ENCODE measurements at places on chromosomes 13 and 19.

- no peak for DNase-seq
These were observed 24.7 kb downstream of the IRS2 start for GRCh38 chr13:109761695-109762094.

DNA sequence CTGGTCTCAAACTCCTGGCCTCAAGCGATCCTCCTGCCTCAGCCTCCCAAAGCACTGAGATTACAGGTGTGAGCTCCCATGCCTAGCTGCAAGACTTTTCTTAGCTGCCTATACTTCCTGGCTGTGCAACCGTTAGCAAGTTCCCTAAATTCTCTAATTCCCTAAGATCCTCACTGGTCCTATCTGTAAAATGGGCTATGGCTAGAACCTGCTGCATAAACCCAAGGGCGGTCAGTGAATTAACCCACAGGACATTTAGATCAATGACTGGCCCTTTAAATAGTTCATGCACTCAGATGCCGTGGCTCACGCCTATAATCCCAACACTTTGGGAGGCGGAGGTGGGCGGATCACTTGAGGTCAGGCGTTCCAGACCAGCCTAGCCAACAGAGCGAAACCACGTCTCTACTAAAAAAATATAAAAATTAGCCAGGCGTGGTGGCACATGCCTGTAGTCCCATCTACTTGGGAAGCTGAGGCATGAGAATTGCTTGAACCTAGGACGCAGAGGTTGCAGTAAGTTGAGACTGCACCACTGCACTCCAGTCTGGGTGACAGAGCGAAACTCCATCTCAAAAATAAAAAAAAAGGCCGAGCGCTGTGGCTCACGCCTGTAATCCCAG, 4.1 kb upstream of the C19orf53 start:
- DNase-seq, result no peak

DNA sequence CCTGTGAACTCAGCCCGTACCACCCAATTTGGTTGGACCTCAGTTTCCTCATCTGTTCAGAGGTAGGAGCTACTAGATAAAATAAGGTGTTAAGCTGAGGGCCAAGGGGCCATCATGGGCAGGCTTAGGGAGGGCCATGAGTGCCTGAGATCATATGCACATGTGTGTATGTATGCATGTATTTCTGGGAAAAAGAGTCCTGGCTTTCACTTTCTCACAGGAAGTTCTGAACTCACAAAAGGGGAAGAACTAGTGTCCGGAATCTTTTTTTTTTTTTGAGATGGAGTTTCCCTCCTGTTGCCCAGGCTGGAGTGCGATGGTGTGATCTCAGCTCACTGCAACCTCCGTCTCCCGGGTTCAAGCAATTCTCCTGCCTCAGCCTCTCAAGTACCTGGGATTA, 18.9 kb downstream of the TGFB1 start:
- DNase-seq, result no peak

GRCh38 chr13:39044536-39044935, 6.3 kb downstream of the NHLRC3 start:
- DNase-seq, result no peak

- no peak for DNase-seq
These were observed 11.1 kb downstream of the ATP4B start for GRCh38 chr13:113646921-113647340.

- no peak for DNase-seq
These were observed 18.7 kb upstream of the ZNF888 start for GRCh38 chr19:52941941-52942385.

- peak; percentile 100 for DNase-seq
These were observed 563 bp upstream of the TOMM40 start for GRCh38 chr19:44890366-44891015.

DNA sequence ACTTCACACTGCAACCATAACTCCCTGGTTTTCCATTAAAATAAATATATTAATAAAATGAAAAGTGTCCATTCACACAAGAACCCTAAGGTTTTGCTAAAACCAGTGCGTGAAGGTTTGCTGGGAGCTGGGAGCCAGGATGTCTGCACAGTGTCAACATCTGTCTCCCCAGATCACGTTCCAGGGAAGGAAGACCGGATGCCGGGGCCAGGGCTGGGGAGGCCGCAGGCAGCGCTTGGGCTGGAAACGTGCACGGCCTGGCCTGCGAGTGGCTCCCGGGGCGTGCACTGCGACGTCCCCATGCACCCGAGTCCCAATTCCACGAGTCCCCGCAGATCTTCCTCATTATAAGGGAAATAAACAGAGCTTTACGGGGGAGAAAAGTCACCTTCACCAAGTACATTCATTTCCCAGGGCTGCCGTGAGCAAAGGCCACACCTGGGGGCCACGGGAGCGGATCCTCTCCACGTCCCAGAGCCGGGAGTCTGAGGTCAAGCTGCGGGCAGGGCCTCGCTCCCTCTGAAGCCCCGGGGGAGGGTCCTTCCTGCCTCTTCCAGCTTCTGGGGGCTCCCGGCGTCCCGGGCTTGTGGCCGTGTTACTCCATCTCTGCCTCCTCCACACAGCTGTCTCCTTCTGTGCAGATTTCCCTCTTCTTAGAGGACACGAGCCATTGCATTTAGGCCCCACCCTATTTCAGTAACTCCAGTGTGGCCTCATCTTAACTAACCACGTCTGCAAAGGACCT, 12.8 kb downstream of the SHC2 start:
- DNase-seq, result no peak

DNA sequence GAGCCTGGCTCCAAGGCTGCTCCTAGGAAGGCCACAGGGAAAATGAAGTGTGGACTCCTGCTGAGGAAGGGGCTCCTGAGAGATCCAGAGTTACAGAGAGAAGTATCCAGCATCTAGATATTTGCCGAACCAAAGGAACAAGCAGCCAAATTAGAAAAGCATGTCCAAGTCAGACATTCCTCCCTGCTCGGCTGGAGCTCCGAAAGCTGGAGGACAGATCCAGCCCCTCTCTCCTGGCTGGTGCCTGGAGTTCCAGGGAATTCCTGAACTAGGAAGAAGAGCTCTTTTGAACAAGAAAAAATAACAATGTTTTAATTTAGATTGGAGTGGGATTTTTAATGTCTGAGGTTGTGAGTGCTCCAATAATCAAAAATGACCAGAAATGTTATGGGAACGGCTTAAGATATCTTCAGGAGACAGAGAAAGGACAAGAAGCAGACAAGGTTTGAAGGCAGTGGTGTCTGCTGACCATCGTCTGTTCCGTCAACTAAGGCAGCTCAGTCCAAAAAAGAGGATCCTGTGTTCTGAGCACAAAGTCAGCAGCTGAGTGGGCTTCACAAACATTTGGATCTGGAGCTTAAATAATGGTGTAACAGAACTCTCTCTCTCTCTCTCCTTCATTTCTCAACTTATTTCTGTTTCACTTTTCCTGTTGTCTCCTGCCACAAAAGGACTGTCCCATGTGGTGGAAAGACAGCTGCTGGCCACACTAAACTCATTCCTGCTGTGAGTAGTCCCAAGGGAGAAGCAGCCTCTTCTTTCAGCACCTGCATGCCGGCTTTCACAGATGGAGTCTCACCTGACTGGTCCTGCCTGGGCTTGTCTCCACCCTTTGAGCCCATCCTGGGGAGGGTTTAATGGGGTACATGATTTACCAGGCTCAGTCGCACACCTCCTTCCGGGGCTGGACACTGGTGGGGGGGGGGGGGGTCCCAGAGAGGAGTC, 31.5 kb upstream of the IRS2 start:
- DNase-seq, result no peak

GRCh38 chr13:95002126-95002525, 289.8 kb upstream of the SOX21 start:
- DNase-seq, result no peak

- no peak for DNase-seq
These were observed 75.6 kb upstream of the KLF5 start for GRCh38 chr13:72983085-72983768.

Measured in stimulated activated naive B cell treated with anti-CD40 and anti-IgM and Interleukin-4, amounts not matched to agents 10 μg/mL and 1 μg/mL and 100 μg/mL, for 72 hours (primary cell).